Inflammatory macrophage treated with lipopolysaccharide for 4 hours (primary cell): ENCODE measurements at places on chromosomes 1 and 21.

GRCh38 chr1:46401964-46402626 lies 8.0 kb downstream of the FAAH start:
- peak; percentile 88 for DNase-seq

DNA sequence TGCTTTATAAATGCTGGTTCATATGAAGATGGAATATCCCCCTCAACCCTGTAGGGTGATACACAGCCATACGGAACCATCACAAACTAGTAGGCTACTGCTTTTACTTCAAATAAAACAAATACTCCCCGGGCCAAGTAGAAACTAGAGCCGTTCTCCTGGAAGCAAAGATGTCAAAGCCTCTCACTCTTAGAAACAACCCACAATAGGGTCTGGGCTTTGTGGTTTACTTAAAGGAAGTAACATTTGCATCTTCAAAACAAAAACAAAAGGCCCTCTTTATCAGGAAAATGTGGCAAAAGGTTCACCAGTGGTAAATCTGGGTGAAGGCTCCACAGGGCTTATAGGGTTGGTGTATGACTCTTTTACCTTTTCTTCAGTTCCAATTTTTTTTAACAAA lies 49.8 kb downstream of the HLCS start:
- no peak for DNase-seq

GRCh38 chr1:30414086-30414850 lies 309.1 kb downstream of the MATN1 start:
- DNase-seq, result no peak

GRCh38 chr1:30444401-30444800 lies 279.0 kb downstream of the MATN1 start:
- DNase-seq, result no peak

GRCh38 chr1:113870778-113871177 lies 734 bp downstream of the PTPN22 start:
- no peak for DNase-seq
